ENCODE measurements at places on chromosomes 4 and X. TPM values are rescaled to one million over a fixed set of nuclear protein-coding genes. Genes with fewer than 3 reads are reported as not detected.

Gene PNMA6A
- 10.0 TPM for polyA plus RNA-seq

Gene NAAA
- 23.4 TPM for polyA plus RNA-seq

Gene NDNF
- polyA plus RNA-seq: 84.9 TPM

Gene TSPAN7
- 37.9 TPM for polyA plus RNA-seq

Gene GABRG1
- 0.18 TPM for polyA plus RNA-seq

Gene SPOCK3
- polyA plus RNA-seq: 12.3 TPM

Gene CLIC2
- 3.3 TPM for polyA plus RNA-seq

Gene SSX2B
- polyA plus RNA-seq: not detected

GRCh38 chr4:14087459-14087858 lies 459.9 kb upstream of the BOD1L1 start:
- DNase-seq: no peak

GRCh38 chrX:40437348-40437747 lies 143.4 kb upstream of the ATP6AP2 start:
- no peak for DNase-seq

DNA sequence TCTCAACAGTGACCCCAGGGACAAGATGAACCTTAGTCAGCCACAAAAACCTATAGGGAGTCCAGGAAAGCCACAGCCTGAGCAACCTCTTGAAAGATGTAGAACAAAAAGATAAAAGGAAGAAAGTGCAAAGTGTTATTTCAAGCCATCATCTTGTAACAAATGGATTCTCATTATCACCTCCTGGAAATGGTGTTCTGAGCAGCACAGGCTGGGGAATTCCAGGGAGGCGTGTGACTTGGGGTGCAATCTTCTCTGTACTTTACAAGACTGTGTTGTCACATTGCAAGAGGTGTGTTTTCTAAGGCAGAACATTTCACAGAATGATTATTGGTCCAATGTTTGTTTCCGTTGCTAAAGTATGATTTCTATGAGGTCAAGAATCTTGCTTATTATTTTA lies 214.0 kb downstream of the DHRSX start:
- DNase-seq: no peak

DNA sequence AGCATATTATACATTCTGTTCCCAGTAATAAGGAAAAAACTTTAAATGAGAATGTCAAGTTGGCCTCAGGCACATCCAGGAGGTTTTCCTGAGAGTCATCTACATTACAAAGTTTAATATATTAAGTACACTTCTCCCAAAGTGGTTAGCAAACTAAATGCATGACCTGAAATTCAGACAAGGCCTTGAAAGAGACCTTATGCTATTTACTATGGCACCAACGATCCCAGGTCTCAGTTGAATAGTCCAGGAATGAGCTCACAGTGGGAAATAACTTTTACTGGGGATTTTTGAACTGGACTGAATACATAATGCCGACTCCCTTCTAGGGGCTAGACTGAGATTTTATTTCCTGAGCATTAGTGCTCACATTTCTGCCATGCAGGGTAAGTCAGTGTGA lies 1577.5 kb upstream of the PCDH7 start:
- DNase-seq: no peak

DNA sequence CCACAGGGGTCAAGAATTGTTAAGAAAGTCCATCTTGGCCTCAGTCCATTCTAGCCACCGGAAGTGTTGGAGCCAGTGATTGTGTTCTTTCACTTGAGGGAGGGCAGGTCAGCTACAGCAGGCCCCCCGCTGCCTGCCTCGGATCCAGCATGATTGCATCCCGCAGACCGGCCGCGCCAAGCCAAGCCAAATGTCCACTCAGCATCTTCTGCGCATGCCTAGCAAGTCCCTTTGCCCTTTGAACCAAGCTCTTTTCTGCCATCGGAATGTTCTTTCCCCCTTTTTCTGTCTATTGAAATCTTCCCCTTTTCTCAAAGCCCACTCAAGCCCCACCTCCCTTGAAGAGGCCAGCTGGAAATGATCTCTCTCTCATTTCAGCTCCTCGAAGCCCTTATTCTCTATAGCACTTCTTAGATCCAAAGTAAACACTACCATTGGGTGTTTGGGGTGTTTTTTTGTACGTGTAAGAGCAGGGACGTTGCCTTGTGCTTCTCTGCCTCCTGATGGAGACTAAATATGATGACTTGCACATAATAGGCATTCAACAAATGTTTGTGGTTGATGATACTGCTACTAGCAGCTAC lies 147.8 kb upstream of the BCOR start:
- DNase-seq: peak; percentile 42

- DNase-seq: no peak
Observed at GRCh38 chr4:85736571-85736970, 261.6 kb downstream of the ARHGAP24 start.

- no peak for DNase-seq
Observed at GRCh38 chr4:110139815-110140214, 58.6 kb downstream of the ELOVL6 start.

DNA sequence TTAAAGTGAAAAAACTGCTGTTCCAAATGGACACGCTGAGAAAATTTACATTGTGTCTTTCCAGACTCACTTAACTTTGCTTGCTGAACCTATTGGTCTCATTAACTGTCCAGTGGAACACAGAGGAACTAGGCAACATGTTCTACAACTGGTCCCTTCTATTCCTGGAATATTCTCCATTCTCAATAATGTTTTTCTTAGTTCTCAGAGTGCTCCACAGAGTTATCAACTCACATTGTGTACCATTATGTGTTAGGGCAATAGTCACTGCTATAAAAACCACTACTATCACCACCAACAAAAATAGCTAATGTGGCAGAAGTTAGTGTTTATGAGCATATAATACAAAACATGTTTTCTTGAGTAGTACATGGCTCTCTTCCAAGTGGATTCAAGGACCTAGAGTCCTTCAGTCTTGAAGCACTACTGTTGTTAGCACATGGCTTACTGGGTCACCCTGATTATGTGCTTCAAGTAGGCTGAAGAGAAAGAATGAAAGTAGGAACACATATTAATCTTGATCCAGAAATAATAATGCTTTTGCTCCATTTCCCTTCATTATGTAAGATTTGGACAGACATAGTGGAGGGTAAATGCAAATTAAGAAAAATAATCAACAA lies 865.3 kb upstream of the HS3ST1 start:
- DNase-seq: no peak

GRCh38 chrX:39814391-39814790 lies 283.4 kb downstream of the BCOR start:
- no peak for DNase-seq

DNA sequence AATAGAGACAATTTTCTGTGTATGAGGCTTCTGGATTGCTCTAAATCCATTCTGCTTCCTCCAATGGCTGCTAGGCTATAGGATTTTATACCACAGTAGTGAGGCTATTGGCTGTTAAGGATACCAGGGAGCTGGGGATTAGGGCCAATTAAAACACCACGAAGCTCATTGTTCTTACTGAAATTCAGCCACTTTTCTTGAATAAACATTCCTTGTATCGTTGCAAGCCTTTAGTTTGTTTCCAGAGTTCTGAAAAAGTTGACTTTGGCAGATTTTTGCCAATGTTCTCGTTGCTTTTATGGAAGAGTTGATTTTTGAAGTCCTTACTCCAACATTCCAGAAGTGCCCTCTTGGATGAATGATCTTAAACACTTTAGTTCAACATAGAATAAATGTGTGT lies 238.4 kb upstream of the TEX13A start:
- no peak for DNase-seq

- no peak for DNase-seq
Observed at GRCh38 chr4:175875993-175876771, 64.1 kb upstream of the GPM6A start.

- DNase-seq: no peak
Observed at GRCh38 chr4:22237846-22238494, 277.9 kb downstream of the ADGRA3 start.

DNA sequence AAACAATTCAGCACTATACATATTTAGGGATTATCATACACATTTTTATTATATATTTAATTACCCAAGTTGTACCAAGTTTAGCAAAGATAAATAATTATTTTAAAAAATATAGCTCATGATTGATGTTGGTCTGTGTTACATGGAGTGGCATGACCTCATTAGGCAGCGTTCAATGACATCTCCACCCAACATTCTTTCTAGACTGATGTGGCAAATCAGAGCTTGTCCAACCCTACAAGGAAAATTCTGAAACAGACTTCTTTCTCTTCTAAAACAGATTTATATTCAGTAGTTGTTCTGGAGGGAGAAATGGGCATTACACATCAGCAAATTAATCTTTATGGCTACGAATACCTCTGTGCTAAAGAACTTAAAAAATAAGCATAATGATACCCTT lies 189.7 kb downstream of the PDGFC start:
- DNase-seq: no peak

- DNase-seq: peak; percentile 17
Observed at GRCh38 chr4:62644372-62644771, 1444.2 kb downstream of the ADGRL3 start.

DNA sequence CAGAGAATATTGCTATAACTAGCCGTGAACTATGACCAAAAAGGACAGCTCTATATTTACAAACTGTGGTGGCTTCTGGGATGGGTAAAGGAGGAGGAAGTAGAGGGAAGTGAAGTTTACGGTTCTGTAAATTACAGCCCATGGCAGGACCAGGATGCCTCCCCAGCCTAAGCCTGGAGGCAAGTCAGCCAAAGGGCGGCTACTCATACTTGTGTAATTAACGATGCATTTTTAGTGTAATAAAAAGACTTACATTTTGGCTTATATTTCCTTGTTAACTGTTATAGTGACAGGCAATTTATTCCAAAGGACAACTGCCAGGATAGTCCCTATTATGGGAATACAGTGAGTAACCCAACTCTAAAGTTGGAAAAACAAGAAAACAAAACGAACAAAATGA lies 139.9 kb upstream of the OTUD4 start:
- peak; percentile 17 for DNase-seq

DNA sequence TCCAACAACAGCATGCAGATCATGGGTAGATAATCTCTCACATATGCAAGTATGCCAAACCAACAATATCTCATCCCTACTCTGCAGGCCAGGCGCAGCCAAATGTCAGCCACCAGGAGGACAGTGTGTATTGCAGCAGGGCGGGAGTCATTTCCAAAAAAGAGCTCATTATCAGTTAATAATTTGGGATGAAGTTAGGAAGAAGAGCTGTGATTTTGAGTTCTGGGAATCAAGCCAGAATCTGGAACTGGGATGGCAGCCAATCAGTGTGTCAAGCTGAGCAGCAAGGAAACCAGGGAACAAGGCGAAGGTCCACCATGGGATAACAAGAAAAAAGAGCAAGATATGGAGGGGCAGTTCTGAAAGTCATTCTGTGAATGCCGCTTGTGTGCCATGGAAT lies 88.2 kb upstream of the CAMK2D start:
- DNase-seq: no peak

GRCh38 chrX:38312436-38312835 lies 14.9 kb downstream of the RPGR start:
- no peak for DNase-seq

- no peak for DNase-seq
Observed at GRCh38 chr4:4582653-4583052, 40.8 kb upstream of the STX18 start.

- no peak for DNase-seq
Observed at GRCh38 chr4:136025540-136025939, 1506.8 kb downstream of the PCDH18 start.

- DNase-seq: no peak
Observed at GRCh38 chr4:121790976-121791375, 10.1 kb upstream of the EXOSC9 start.

DNA sequence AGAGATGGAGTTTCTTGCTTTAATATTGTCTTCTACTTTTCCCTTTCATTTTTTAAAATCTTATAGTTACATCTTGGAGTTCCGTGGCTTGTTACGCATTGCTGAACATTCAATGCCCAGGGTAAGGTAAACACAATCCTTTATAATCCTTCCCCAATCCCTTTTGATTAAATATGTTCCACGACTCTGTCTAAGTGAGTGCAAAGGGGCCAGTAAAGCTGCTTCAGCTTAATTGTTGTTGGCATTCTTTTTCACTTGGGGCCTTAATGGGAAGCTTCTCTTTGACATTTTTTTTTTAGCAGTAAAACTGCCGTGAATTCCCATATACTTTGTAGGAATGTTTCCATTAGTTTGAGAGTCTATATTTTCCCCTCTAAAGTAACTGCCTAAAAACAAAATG lies 1028.1 kb downstream of the C4orf33 start:
- DNase-seq: peak; percentile 5

DNA sequence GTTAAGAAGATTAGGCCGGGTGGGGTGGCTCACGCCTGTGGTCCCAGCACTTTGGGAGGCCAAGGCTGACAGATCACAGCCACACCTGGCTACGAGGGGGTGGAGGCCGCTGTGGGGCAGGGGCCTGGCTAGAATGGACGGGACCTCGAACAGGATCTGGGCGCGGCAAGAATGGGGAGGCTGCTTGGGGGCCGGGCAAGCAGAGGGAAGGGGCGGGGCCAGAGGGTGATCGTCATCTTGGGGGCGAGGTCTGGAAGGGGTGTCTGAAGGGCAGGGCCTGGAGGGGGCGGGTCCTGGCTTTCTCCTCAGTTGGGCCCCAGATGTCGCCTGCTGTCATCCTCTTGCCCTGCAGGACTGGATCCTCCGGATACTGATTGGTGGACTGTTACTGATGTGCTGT lies 57.3 kb upstream of the ENPEP start:
- no peak for DNase-seq

GRCh38 chrX:113297437-113297836 lies 456.8 kb upstream of the AMOT start:
- no peak for DNase-seq

DNA sequence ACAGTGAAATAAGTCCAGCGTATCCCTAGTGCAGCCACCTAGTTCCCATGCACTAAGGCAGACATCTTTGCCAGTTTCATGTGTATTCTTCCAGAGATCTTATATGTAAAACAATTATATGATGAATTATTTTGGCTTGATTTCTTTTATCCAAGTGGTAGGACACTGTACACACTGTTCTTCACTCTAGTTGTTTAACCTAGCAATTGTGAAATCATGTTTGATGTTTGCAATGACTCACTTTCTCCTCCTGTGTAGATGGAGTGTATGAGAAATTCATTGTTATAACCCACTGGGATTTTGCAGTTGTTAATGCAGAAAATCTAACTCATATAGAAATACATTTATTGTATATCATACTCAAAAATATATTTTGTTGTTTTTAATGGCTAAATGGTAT lies 17.5 kb upstream of the TBC1D1 start:
- no peak for DNase-seq
